DND-41 (cell line): ENCODE measurements at places on chromosomes 5 and 9.

DNA sequence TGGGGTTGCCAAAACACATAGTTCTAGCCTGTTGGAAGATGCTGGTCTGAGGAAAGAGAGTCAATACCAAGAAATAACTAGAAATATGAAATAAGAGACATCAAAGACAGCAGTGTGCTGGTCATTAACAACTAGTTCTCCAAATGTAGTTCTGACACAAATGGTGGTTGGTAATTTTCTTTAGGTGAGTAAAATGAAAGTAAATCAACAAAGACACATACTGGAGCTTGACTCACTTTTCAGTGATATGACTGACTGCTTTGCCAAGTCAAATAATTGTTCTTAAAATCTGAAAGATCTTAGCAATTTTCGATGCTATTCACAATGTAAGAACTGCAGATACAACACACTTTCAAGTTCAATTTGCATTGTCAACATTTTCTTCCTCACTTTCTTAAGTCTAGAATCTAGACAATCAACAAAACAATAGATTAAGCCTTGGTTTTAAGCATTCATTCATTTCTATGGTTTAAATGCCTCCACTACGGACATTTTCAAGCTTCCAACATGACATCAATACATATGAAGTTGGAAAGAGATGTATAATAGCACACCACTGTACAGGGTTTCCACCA, 166.8 kb upstream of the MAP3K1 start:
- DNase-seq = no peak

GRCh38 chr5:100694100-100694499, 158.9 kb downstream of the FAM174A start:
- DNase-seq = no peak

DNA sequence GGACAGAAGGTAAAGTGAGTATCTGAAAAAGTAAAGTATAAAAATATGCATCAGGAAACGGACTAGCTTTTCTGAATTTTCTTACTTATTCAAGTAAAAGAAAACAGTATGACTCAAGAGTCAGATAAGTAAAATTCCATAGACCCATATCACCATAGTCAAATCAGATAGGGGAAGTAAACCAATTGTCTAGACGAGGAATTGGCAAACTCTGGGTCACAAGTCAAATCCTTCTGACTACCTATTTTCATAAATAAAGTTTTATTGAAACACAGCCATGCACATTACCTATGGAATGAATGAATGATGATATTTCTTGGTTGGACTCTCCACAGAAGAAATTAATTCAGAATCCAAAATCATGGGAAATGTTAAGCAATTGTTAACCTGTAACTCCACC, 59.1 kb upstream of the TMC1 start:
- DNase-seq = no peak

GRCh38 chr5:113379936-113380806, 54.6 kb downstream of the TSSK1B start:
- no peak for DNase-seq

DNA sequence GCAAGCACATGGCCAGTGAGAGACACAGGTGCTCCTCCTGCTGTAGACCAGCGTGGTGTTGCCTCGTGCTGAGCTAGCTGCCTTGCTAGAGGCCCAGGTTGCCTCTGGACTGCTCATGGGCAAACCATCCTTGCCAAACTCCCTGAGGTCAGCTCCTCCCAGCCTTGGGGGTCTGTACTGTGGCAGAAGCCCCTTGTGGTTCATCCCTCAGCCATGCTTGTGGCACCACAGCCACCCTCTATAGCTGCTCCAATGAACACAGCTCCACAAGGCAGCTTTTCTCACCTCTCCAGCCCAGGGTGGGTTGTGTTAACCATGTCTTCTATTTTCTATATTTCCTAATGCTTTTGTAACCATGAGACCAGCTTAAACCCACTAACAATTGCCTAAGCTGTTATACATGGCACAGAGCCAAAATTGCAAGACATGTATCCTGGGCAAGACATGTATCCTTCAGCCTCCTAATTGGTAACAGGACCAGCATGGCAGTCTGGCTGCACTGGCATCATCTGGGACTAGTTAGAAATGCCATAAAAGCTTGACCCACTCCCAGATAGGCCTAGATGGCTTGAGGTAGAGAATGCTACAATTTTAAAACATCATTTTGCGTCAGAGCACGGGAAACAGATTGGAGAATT, 183.1 kb upstream of the S1PR3 start:
- no peak for DNase-seq

DNA sequence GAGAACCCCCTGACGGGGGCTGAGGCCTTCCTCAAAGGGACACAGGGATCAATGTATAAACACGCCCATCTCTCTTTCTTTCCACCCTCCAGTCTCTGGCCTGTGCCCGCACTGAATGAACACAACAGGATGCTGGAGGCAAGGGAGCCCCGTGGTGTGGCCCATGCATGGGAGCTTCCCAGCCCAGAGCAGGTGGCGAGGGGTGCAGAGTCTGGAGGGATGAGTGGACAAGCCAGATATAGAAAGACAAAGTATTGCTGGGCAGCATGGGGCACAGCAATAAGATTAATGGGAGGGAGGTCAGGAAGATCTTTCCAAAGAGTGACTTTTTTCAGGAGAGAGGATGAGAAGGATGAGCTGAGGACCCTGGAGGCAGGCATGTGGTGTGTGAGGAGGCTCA, 103.7 kb downstream of the C5orf15 start:
- DNase-seq = no peak

DNA sequence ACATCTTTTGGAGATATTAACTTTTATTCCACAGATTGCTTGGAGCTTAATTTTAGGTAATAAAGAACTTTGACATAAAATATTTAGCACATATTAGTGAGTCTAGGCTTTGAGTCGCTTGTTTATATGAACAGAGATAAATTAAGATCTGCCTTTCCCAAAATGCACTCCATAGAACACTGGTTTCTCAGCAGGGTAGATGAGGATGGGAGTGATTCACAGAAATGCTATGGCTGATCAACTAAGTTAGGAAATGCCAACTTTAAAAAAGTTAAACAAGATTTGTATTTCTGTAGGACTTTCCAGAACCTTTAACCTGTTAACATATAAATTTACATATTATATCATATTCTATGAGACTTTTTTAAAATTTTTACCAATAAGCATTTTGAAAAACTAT, 65.2 kb downstream of the STARD4 start:
- no peak for DNase-seq

DNA sequence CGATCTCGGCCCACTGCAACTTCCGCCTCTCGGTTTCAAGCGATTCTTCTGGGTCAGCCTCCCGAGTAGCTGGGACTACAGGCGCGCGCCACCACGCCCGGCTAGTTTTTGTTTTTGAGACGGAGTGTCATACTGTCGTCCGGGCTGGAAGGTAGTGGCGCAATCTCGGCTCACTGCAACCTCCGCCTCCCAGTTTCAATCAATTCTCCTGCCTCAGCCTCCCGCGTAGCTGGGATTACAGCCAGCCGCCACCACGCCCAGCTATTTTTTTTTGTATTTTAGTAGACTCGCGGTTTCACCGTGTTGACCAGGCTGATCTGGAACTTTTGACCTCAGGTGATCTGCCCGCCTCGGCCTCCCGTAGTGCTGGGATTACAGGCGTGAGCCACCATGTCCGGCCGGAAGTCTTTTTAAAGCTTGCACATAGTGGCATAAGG, 1.2 kb downstream of the SMC5 start:
- no peak for DNase-seq

DNA sequence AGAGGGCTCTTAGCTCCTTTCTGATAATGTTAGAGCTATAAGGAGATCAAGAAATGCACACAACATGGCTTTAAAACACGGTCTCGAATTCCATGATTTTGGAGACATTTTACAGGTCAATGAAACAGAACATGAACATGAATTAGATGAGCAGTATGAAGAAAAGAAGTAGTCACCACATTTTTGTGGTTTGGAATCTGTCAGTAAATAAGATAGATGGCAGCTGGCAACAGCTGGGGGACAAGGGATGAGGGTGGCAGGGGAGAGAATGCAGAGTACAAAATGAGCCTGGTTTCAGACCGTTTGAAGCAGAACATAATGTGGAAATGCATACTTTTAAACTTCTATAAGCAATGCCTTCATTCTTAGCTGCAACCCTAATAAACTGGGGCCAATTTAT, 107.1 kb downstream of the OXCT1 start:
- no peak for DNase-seq

DNA sequence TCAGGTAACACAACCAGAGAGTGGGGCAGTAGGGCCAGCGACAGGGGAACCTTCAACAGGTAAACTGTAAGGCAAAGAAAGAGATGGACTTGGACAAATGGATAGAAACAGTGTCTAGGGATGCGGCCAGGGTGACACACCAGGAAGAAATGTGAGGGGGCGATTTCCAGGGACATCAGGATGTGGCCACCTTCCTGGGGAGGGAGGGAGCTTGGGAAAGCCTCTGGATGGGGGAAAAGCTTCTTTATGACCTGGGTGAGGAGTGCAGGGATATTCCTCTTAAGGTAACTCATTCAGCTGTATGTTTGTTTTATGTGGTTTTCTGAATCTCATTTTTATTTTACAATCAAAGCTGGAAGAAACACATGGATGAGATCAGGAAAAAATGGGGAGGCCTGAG, 11.9 kb upstream of the NXNL2 start:
- DNase-seq = no peak

DNA sequence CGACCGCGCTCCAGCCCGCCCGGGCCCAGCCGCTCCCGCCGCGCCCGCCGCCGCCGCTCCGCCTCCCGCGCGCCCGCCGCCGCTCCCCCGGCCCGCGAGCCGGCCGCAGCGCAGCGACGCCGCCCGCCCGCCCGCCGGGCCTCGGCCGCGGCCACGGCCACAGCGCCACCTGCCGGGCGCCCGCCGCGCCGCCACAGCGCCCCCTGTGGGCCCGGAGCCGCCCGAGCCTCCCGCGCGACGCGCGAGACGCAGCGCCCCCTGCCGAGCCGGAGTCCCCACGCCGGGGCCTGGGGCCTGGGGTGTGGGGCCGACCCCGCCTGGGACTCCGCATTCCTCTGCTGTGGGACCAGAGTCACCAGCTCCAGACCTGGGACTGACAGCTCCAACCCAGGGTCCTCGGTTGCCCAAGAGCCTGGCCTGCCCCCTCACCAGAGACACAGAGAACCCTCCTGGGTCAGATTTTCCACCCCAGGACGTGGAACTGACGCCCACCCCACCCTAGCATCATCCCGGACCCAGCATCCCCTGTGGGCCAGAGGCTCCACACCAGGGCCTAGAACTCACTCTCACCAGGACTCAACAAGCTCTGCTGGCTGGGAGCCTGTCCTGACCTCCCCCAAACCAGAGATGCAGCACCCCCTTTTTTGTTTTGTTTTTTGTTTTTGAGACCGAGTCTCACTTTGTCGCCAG, at the start of gene RAPGEF1:
Gene RAPGEF1, minus strand, starts transcription at position 118 of the 690 bp plus-strand sequence. CDS start 246 bp downstream, outside the sequence.
- peak; percentile 72 for DNase-seq

GRCh38 chr5:78526049-78526525, 122.5 kb downstream of the LHFPL2 start:
- no peak for DNase-seq

DNA sequence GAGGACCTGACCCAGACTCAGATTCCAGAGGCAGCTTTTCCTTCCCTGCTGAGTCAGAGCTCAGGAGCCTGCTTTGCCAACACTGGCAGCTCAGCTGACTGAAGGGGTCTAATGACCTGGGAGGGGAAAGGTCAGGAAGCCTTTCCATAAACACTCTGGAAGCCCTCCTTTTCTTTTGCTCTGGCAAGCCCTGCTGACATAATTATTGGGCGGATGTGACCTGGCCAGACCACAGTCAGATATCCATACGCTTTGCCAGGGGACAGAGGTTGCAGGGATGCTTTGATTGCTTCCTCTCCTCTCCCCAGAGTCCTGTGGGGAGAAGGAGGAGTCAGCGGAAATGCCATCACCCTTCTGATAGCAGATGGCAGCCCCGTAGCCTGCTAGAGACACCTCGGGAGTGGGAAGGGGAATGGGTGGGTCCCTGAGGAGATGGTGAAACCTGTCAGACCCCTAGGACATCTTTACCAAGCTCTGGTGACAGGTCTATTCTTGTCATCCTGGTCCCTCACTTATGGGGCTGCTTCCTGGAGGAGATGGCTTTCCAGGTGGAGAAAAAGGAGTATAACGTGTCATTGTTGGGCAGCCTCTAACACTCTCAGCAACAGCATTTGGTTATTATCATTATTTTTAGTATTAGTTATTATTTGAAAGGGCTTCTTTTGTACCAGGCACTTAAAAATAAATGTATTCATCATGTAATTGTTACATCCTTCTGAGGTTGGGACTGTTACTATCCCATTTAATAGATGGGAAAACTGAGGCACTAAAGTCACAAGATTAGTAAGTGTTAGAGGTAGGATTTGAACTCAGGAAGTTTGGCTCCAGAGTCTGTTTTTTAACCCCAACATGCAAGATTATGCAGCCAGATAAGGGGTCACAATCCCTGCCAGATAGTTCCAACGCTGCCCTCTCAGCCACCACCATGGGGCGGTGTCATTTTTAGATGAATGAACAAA, 11.6 kb downstream of the COL27A1 start:
- DNase-seq = no peak

DNA sequence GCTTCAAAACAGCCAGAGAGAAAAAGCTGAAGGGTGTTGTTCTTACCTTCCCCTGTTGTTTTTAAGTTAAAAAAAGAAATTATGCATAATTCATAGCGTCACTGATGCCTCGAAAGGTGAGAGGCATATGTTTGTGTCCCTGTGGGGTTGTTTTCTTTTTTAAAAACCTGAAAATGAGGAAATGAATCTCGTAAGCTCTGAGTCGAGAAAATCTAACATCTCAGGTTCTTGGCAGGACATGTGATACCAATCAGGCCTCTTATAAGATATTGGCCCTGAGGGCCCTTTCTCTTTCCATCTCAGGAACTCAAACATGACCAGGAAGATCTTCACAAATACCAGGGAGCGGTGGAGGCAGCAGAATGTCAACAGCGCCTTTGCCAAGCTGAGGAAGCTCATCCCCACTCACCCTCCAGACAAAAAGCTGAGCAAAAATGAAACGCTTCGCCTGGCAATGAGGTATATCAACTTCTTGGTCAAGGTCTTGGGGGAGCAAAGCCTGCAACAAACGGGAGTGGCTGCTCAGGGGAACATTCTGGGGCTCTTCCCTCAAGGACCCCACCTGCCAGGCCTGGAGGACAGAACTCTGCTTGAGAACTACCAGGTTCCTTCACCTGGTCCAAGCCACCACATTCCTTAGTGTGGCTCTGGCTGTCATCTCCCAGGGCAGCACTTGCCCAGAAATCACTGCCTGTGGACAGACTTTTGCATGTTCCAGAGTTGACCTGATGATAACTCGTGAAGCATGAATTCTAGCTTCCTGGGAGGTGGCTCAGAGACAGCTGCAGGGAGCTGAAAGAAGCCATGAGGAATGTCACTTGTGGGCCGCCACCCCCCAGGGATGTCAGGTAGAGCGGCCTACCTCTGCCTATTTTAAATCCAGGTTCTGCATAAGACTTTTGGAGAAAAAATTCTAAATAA, at the start of gene TAL2:
Gene TAL2, plus strand, starts transcription at position 274 of the 921 bp plus-strand sequence. Its CDS starts 40 bp downstream, at position 314.
- no peak for DNase-seq
